Activated naive CD4-positive, alpha-beta T cell treated with anti-CD3 and anti-CD28 coated beads, Interleukin-2, amount 50 U/mL, for 16 hours (primary cell): ENCODE measurements at places on chromosomes 6 and 20.

DNA sequence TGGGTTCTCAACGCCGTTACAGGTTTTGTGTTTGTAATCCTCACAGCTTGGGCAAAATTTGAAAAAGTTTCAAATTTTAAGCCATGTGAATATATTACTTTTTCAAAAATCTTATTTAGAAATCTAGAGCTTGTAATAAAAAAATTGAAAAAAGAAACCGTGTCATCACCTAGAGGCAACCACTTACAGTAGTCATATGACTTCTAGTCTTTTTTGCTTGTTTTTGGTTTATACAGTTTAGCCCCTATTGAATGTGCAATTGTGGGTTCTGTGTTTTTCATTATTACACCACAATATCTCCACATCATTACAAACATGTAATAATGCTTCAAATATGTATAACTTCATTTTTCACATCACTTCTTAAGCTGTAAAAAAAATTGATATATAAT lies 888 bp downstream of the DYNLRB1 start:
- no peak for DNase-seq

DNA sequence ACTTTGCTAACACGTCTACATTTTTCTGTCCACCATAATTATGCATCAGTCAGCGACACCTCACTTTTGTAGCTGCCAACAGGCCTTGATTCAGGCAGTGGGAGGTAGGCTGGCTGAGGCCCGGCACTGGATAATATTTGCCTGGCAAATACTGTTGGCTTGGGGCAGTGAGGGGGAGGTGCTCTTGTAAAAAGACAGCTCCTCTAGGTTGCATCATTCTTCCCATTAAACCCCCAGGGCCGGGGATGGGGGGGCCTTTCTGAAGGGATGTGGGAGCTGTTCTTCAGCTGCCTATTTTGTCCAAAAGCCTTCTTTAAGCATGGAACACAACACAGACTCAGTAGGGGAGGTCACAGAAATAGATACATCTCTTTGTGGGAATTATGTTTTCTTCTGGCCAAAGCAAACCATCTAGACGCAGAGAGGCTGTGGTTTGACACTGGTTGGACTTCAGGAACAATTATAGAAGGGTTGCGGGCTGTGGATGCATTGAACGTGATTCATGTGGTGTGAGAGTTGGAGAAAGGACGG lies 338.3 kb upstream of the NT5E start:
- no peak for DNase-seq

DNA sequence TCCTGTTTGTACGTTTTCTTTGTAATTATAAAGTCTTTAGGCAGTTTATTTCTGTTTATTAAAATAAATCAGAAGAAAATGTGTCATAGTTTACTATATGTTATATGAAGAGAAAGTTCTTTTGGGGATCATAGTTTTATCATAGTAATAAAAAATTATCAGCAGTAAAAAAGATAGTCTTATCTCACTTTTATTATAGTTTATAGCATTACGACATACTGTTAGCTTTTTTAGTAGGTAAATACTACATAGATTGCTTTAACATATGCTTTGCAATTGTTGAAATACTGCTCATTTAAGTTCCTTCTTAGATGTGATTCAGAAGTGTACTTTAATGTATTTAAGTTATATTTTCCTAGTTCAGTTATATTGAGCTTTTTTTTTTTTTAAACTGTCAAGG lies 13.9 kb downstream of the QKI start:
- DNase-seq = no peak

- no peak for DNase-seq
These were observed 594.2 kb upstream of the CHD6 start for GRCh38 chr20:42212391-42212790.

DNA sequence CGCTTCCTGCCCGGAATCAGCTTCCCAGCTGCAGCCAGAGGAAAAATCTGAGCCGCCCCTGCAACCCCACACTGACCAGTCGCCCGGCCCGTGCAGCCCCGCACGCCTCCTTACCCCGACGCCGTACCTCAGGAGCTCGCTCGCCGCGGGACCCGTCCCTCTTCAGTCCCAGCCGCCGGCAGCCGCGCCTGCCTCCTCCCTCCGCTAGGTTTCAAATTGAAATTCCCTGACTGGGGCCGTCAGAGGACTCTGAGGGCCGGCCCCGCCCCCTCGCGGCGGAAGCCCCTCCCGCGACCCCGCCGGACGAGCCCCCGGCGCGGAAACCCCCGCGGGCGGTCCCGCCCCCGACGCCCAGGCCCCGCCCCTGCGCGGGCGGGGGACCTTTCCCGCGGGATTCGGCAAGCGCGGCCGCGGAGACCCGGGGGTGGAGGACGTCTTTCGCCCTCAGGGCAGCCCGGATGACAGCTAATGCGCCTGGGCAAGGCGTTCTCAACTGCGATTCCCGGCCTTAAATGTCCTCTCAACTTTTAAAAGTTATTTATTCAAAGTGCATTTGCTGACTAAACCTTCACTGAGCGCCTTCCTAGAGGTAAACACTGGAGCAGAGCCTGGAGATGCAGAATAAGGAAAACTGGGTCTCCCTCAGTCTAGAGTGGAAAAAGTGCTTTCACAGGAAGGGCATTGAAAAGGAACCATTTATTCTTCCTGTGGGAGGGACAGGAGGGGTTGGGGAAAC lies at the start of gene EPB41L2:
TSS of gene EPB41L2 (minus strand) at position 218 of the 736 bp plus-strand sequence. CDS start 106,760 bp downstream, outside the sequence.
- DNase-seq = peak; percentile 77

DNA sequence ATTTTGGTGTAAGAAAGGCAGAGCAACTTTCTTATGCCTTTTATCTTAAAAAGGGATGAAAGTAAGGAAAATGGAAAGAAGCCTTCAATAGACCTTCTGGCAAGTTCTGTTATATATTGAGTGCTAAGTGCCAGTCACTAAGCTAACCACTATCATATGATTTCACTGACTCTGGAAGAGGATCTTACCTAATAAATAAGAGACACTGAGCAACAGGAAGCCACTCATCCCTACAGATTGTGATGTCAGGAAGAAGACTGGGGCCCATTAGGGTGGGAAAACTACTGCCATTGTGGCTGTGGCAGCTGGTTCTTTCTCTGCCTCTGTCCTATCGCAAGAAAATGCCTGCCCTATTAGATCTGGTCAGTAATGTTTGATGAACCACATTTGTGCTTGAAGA lies 89.6 kb downstream of the AIG1 start:
- DNase-seq = no peak

GRCh38 chr20:10824750-10825500 lies 151.1 kb upstream of the JAG1 start:
- no peak for DNase-seq

DNA sequence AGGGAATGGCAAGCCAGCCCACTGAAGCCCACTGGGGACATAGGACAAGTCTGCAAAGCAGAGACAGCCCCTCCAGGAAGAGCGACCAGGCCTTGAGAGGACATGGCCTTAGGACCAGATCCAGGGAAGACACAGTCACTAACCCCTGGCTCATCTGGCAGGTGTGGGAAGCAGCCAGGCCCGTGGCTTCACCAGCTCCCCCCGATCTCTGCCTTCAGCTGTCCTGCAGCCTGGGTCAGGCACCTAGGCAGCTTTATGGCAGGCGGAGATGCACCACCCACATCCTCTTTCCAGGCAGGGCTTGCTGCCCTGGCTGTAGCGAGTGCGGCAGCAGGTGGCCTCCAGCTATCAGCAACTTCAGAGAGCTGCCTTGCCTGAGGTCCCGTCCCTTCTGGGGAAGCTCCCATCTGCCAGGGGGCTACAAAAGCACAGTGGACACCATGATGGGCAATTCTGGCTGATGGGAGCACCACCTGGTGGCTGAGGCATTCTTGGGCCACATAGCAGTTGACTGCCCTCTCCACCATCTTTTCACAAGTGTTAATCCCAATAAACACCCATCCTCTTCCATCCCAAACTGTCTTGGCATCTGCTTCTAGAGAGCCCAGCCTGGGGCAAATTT lies 85.8 kb downstream of the DZANK1 start:
- no peak for DNase-seq

GRCh38 chr20:63417097-63417737 lies 55.2 kb downstream of the KCNQ2 start:
- no peak for DNase-seq

- no peak for DNase-seq
These were observed 83.3 kb downstream of the DCDC2 start for GRCh38 chr6:24274441-24275083.

- DNase-seq = no peak
These were observed 594.1 kb downstream of the PTPRT start for GRCh38 chr20:42595625-42596024.

DNA sequence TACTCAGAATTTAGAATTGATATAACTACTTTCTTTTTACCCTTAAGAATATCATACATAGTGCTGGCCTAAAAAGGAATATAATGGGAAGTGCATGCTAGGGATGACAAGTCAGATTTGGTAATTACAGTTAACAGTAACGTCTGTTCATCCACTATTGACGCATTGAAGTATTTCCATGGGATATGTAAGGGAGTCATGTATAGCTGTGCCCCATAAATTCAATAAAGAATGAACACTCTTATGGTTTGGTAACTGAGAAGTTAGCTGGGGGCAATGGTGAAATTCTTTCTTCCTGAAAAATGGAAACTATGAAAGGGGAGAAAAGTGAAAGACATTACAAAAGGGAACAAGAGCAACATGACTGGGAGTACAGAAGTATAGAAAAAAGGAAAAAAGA lies 2.6 kb upstream of the COL19A1 start:
- DNase-seq = no peak

- no peak for DNase-seq
These were observed 180.9 kb downstream of the ARID1B start for GRCh38 chr6:156957931-156958547.

GRCh38 chr6:4164117-4164442 lies 28.7 kb upstream of the ECI2 start:
- DNase-seq = no peak

DNA sequence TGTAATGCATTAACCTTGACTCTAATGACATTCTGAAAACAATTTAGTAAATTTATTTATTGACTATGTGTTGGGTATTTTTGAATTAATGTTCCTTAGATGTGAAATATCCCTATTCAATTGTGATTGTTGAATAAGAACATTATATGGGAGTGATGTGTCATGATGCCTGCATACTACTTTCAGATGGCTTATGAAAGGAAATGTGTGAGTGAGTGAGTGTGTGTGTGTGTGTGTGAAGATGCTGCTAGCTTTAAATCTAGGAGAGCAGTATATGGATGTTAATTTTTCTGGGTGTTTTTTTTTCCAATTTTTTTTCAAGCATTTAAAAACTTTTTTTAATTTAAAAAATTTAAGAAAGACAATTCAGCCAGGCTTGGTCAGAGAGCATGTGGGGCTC lies 32.5 kb upstream of the NT5E start:
- no peak for DNase-seq

DNA sequence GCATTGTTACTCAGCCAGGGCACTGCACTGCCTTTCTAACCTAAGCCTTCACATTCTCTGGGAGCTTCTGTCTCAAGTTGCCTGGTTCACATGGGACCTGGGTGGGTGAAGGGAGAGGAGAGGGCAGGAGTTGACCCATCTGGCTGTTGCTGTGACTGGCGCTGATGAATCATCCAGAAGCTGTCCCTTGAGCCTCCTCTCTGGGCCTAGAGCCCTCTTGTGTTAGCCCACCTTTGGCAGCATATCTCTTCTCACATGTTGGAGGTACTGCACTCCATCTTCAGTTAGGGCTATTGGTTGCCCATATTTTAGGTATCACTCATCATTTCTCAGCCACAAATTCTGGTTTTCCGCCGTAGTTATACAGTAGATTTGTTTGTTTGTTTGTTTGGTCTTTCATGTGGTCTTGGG lies 19.8 kb downstream of the XRN2 start:
- DNase-seq = no peak

DNA sequence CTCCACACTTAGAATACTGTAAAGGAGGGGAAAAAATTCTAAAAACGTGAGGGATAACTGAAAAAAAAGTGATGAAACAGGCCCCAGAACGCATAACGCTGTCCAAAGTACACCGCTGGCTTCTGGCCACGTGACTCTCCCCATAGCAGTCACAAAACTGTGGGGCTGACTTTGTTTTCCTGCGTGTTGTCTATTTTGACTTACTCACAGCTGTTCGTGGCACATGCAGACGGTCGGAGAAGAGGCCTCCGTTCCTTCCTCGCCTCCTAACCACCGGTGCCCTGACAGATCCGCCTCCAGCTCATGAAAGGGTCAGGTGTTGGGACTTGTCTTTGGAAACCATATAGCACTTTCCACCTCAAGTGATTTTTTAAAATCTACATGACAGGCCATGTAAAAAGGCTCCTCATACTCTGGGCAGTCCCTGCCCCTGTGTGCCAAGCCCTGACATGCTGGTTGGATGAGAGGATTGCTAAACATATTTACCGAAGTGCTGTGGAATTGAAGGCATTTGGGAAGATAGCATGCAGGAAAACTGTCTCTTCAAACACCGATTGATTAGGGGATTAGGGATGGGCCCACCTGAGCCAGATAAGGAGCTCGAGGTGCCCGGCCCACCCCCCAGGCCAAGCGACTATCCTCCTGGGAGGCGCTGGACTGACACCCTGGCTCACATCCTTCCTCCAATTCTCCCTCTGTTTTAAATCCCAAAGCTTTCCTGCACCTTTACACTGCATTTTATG lies 54.8 kb downstream of the DACT2 start:
- no peak for DNase-seq

DNA sequence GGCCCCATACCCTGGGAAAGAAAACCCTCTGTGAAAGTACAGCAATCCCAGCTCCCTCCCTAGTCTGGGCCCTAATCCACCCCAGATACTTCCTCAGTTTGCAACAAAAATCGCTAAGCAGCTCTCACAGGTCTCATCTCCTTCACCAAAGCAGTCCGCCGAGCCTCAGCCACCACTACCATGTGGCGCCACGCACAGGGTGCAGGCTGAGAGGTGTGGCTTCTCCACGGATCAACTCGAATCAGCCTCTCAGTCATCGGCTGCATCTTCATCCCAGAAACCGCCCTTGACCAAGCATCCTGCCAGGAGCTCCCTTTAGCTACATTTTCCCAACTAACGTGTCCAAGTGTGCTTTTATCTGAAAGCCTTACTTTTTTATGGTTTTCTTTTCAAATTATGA lies 50.7 kb downstream of the ANKRD60 start:
- no peak for DNase-seq
